ENCODE measurements at places on chromosomes 13 and 19.

GRCh38 chr19:391726-392374 lies 17.1 kb downstream of the C2CD4C start:
- DNase-seq = no peak

DNA sequence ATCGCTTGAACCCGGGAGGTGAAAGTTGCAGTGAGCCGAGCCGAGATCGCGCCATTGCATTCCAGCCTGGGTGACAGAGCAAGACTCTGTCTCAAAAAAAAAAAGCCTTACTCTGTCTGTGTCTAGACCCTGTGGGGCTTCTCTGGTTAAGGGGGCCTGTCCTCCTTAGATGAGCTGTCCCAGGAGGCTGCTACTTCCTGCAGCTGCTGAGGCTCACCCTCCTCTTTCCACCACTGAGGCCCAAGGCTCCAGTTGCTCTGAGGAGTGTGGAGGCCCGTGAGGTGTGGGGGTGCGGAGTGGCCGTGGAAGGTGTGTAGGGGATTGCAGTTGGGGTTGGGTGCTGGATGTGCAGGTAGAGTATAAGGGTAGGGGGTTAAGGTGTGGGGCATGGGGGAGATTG lies 22.1 kb upstream of the RASA3 start:
- DNase-seq = peak; percentile 17

- no peak for DNase-seq
Measured at GRCh38 chr19:2423071-2423914, 4.1 kb downstream of the TIMM13 start.

DNA sequence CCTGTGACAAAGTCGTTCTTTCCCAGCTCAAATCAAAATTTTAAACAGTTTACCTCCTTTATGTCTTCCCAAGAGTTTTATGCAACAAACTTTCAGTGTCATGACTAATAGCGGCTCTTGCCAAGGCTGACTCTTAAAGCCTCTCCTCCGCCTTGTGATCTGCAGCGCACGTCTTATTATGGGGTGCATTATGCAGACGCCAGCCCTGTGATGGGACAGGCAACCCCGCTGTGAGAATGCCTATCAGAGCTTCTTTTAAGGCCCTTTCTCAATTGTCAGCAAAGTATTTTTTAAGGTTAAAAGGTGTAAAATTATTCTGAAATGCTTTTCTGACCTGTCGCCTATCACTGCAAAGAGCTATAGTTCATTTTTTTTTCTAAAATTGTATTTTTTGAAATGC lies 152.8 kb downstream of the SOX1 start:
- no peak for DNase-seq

- no peak for DNase-seq
Measured at GRCh38 chr13:25943081-25943480, 108.7 kb downstream of the SHISA2 start.

GRCh38 chr19:15212711-15213110 lies 11.9 kb upstream of the NOTCH3 start:
- DNase-seq = no peak

DNA sequence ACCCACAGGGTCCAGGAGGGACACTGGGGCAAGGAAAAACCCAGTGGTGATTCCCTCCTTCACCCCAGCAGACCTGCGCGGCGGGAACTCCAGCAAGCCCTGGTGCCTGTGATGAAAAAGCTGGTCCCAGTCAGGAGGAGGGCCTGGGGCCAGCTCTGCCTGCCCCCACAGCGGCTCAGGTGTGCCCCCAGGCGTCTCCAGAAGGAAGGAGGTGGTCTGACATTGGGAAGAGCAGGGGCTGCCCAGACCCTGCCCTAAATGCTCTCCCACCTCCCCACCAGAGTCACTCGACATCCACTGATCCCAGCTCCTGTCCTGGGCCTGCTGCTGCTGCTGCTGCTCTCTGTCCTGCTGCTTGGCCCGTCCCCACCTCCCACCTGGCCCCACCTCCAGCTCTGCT lies 6.2 kb downstream of the PTH2 start:
- DNase-seq = no peak

DNA sequence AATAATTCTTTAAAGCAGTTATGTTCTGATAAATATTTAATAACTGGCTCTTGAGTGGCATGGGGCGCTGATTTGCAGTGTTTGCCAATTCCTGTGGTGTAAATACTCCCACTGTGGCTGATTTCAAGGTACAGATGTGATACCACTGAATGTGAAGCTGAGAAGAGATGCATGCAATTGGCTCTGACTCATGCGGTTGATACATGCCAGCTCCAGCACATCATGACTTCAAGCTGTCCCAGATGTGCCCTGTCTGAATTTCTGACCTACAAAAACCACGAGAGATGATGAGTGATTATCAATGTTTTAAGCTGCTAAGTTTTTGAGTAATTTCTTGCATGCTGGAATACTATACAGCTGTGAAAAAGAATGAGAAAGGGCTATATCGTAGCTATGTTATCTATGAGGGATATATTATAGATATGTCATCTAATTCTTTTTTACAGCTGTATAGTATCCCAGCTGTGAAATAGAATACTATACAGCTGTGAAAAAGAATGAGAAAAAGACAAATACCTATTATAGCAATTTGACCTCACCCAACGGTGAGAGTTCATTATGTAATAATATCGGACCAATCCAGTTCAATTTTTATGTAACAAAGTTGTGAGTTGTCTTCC lies 7.6 kb upstream of the ACSBG2 start:
- no peak for DNase-seq

DNA sequence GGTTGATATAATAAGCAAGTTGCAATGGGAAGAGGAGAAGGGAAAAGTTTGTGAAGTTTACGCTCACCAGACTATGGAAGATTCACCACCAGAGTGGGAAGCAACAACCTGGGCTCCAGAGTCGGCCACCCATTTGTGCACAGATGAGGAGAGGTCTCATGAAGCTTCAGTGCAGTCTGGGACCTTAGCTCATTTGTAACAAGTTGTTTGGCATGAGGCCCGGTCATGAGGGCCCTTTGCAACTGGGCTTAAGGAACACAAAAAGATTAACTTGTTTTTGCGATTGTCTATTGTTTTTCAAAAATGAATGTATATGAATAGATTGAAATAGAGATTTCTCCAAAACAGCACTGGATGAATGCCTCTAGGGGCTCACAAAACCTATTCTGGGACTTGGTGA lies 94.2 kb downstream of the ZNF737 start:
- no peak for DNase-seq

GRCh38 chr13:35283856-35284255 lies 192.6 kb downstream of the MAB21L1 start:
- no peak for DNase-seq

DNA sequence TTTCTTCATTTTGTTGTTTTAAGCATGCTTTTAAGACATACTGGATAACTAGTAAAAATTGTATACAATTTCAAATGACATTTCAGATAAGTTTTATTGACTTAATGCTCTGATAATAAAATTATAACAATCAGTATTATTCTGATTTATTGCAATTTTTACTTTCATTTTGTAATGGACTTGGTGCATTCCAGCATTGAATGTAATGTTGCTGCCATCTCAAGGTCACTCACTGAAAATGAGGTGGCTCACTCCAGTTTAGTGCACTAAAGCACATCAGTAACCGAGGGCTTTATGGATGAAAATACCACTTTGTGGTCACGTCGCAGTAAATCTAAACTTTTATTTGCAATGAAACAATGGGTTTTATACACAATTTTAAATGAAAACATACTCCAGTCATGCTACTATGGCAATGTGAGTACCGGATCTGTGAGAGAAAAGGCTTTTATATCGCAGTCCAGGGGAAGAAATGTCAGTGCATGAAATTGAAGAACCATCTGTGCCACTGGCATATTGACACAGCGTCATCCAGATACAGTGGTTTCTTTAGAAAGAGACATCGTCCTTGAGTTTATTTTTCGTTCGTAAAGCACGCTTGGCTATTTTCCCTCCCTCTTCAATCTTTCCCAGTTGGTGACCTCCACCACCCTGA lies 20.7 kb upstream of the ZNF507 start:
- no peak for DNase-seq

- no peak for DNase-seq
Measured at GRCh38 chr19:30930941-30931706, 418.1 kb downstream of the TSHZ3 start.

DNA sequence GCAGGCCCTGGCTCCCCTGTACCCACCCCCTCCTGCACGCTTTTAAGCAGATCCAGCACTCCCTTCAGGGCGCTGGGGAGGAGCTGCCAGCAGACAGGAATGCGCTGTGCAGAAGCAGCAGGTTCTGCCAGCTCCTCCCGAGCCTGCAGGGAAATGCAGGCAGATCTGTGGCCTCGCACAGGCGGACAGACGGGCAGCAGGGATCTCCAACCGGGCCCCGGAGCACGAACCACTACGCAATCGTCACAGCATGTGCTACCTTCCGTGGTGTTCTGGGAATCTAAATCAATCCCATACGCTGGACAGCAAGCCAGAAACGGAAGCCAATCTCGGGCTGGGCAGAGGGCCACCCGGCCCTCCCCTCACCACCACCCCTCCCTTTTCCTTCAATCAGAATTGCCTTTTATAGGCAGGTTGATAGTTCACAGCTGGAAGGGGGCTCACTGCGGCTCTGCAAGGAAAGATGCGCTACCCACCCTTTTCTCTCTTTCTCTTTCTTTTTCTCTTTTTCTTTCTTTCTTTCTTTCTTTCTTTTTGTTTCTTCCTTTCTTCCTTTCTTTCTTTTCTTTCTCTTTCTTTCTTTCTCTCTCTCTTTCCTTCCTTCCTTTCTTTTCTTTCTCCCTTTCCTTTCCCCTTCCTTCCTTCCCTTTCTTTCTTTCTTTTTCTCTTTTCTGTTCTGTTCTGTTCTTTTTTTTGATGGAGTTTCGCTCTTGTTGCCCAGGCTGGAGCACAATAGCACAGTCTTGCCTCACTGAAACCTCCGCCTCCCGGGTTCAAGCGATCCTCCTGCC lies 99.9 kb downstream of the GNG7 start:
- no peak for DNase-seq

Measured in bone marrow (tissue), 2 donors.